Left renal pelvis (tissue), 4 donors: ENCODE measurements at places on chromosomes 12 and 14.

- DNase-seq = no peak
These were observed 287.2 kb upstream of the ATP2B1 start for GRCh38 chr12:89995870-89996269.

DNA sequence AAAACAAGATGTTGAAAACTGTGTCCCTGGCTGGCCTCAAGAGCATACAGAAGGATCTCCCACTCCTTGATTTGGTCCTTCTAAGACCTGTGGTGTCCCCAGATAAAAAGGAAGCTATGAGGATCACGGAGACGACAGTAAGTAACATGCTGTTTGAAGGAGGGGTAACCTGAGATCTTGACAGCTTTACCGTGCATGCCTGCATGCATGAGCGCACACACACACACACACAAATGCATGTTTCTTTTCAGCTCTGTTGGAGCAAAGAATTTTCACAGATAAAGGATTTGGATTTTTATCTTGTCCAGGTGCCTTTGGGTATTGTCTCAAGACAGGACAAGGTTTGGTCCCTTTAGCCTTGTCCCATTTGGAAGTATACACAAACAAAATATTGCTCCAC is 411.6 kb upstream of the CCDC196 start:
- peak; percentile 24 for DNase-seq

- no peak for DNase-seq
These were observed 17.1 kb upstream of the SLC6A12 start for GRCh38 chr12:230925-231671.

DNA sequence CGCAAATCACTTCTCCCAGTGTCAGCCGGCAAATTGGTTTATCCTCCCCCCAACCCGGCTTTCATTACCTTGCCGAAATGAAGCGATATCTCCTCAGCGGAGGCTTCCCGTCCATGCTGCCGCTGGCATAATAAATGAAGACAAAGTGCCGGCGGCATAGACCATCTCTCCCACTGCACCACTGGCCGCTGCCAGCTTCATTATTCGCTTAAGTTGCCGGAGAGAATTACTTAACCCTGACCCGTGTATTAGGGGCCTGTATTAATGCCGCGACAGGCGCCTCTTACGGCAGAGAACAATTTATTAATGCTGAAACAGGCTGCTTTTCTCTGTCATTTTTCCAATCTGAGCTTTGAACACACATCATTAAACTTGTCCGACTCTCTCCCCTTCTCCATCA is 17.5 kb upstream of the GPATCH2L start:
- DNase-seq = no peak

GRCh38 chr12:77995436-77996167 is 164.9 kb downstream of the NAV3 start:
- DNase-seq = no peak

GRCh38 chr12:49979791-49980190 is 7.0 kb downstream of the AQP6 start:
- DNase-seq = no peak

DNA sequence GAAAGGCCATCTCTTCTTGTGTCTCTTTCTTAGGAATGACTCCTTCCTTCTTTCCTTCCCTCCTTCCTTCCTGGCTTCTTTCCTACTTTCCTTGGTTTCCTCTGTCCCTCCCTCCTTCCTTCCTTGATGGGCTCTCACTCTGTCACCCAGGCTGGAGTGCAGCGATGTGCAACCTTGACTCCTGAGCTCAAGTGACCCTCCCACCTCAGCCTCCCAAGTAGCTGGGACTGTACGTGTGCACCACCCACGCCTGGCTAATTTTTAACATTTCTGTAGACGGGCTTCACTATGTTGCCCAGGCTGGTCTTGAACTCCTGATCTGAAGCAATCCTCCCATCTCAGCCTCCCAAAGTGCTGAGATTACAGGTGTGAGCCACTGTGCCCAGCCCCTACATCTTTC is 10.9 kb upstream of the P2RX7 start:
- no peak for DNase-seq

DNA sequence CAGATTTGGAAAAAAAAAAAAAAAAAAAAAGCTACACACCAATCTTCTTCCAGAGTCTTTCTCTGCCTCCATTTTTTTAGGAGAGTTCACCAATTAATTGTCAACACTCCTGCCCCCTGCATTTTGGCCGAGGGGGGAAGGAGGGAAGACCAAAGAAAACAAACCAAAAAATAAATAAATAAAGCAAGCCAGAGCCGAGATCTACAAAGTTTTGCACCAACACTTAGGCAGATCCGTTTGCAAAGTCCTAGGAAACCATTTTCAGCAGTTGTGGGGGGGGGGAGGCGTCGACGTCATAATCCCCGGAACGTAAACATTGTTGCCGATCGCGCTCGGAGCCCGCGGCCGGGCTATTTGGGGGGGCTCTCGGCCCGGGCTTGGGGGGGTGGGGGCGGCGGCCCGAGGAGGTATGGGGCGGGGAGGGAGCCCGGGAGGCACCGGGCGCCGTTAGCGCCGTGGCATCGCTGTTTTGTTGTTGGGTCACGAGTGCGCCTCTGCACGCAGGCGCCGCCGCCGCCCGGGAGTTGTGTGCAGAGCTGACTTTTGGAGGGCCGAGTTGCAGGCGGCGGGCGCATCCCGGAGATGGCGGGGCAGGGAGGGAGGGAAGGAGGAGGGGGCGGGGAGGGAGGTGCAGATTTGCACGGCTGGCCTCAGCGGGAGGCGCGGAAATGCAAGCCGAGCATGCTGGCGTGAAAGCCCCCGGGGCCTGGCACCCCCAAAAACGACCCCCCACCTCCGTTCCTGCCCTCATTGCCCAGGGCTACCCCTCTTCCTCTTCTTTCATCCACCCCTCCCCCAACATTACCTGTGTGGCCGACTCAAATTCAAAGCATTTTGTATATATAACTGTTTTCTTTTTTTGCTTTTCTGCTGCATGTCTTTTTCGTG is 598 bp downstream of the KDM2B start:
- no peak for DNase-seq

- no peak for DNase-seq
These were observed 210.7 kb upstream of the PWP1 start for GRCh38 chr12:107474639-107475539.

DNA sequence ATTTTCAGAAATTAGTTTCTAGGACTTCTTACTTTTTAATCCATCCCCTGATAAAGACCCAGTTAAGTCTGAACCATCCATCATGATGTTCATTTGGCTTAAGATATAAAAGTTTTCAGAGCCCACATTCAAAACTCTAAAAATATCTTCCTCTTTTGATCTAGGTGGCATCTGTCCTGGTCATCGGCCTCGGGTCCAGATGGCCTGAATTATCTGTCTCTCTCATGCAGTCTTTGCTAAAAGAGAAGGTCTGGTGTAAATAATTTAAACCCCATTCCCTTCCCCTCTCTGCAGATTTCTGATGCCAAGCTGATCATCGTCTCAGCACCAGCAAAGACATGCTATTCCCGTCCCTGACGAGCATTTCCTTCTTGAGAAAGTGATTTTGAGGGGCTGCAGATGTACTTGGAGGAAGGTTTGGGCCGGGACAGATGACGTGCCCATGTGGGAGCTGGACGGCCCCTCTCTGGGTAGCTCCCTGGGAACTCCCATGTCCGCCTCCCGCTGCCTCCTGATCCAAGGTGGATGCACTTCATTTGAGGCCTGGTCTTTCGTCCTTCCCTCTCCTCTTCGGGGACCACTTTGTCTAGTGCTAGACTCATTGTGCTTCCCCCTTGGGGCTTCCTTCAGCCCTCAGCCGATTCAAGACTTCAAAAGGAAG is 173.0 kb upstream of the PRMT8 start:
- no peak for DNase-seq

- DNase-seq = no peak
These were observed 137.8 kb downstream of the GPHN start for GRCh38 chr14:66645716-66646115.

- no peak for DNase-seq
These were observed 5.4 kb downstream of the SLC15A4 start for GRCh38 chr12:128818065-128819022.

- DNase-seq = no peak
These were observed 21.0 kb downstream of the BATF start for GRCh38 chr14:75543253-75543652.
